Daoy (cell line): ENCODE measurements at places on chromosomes 2 and 18. TPM values are rescaled to one million over a fixed set of nuclear protein-coding genes. Genes with fewer than 3 reads are reported as not detected.

GRCh38 chr2:128502638-128503246 lies 184.1 kb upstream of the HS6ST1 start:
- no peak for DNase-seq

Gene KCNIP3
- 2.6 and 5.5 TPM in 2 replicates for total RNA-seq

GRCh38 chr2:238929242-238930081 lies 81.6 kb downstream of the TWIST2 start:
- DNase-seq = no peak

DNA sequence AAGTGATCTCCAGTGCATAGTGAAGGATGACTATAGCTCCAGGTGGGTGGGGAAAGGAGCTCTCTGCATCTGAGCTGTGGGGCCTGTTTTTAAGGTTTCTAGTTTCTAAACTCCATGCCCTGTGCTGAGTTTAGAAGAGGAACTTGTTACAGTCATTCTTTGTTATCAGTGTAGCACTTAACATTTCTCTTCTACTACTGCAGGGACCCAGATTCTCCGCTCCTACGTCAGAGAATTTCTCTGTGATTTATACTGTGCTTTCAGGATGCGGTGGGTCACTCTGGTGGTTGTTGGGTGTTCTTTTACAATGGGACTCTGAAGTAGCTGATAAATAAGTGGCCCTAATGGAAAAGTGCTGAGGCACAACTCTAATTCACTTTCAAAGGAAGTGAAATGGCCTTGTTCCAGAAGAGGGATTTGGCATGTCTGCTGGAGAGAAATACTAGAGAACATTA lies 122.0 kb downstream of the WDSUB1 start:
- no peak for DNase-seq

DNA sequence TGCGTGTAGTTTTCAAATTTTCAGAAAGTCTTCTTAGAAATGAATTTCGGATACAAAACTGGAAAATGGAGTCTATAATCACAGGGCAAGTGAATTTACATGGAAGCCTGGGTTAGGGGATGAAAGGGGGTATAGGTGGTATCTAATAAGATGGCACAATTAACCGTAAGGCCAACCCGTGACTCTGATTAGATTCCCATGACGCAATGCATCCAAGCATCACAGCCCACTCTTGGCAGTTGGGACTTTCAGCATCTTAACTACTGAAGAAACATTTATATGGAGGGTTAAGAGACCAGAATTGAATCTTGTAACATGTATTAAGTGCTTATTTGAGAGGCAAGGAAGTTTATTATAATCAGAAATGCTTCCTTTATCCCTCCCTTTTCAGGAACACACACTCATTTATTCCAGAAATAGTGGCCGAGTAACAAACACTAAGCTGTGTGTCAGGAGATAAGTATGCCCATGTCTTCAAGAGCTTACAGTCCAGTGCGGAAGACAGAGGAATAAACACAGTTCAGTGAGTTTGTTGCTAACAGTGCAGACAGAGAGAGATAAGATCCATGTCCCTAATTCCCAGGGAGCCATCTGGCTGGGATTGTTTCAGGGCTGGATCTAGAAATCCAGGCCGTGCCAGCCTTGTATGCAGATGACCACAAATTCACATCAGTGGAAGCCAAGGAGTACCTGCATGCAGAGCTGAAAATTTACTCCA lies 151.2 kb downstream of the ANTXR1 start:
- no peak for DNase-seq

GRCh38 chr2:110667071-110667470 lies 10.8 kb downstream of the BUB1 start:
- no peak for DNase-seq

DNA sequence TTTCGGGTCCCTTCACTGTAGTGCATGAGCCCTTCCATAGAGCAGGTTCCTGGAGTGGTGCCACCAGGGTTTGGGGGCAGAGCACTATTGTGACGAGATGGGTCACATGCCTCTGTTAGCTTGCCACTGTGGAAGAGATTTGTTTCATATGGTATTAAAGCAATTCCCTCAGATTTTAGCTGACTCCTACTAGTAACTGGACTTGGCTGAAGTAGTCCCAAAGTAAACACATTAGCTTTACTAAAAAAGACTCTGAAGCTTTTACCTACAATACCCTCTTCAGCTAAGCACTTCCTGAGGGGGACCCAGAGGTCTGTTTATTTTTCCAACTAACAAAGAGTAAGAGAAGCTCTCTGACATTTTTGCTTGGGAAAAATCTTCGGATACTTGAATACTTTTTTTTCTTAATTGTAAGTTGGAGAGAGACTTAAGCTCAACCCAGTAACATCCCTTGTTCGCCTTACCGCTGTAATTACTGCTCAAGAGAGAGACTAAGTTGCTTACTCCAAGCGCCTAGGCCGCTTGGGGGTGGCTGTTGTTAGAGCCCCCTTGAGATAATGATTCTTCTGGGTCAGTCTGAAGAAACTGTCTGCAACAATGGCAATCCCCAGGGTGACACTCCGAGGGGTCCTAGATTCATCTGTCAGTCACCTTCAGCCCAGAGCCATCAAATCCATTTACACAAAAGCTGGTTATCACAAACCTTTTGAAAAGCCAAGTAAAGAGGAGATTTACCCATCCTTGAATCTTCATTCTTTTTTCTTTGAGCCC lies 177.4 kb downstream of the FIGN start:
- no peak for DNase-seq

- peak; percentile 66 for DNase-seq
Measured at GRCh38 chr18:34153711-34154110, 71.0 kb downstream of the NOL4 start.

DNA sequence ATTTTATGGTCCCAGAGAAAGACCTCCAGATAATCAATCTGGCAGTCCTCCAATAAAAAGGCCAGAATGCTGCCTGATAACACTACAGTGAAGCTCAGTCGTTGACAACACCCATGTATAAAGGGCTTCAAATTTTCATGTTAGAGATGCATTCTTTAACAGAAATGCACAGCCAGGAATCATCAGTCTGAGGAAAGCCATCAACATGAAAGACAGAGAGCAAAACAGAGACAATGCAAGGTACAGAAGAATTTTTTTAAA lies 13.8 kb downstream of the BABAM2 start:
- no peak for DNase-seq

Gene SLC11A1
- not detected in 2 replicates for total RNA-seq

- no peak for DNase-seq
Measured at GRCh38 chr2:63844616-63845015, 2.9 kb downstream of the UGP2 start.

DNA sequence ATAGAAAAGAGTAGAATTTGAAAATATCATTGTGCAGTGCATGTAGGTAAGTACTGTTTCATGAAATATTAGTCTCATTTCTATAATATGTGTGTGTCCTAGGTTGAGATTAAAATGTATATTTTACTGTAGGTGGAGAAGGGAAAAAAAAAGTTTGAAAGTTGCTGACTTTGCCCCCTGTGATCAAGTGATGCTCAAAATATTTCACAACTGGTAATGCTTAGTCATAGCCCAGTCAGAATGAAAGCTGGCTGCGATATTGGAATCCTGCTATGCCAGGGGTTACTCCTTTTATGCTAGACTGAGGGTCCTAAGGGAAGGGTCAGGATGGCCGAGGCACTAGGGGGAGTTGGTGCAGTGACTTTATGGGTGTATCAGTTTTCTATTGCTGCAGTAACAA lies 19.5 kb upstream of the CFAP36 start:
- peak; percentile 56 for DNase-seq

- no peak for DNase-seq
Measured at GRCh38 chr2:148903979-148904378, 29.0 kb downstream of the KIF5C start.

- DNase-seq = no peak
Measured at GRCh38 chr2:133600266-133600928, 32.1 kb upstream of the NCKAP5 start.

- DNase-seq = no peak
Measured at GRCh38 chr2:136363900-136364299, 246.0 kb upstream of the CXCR4 start.

DNA sequence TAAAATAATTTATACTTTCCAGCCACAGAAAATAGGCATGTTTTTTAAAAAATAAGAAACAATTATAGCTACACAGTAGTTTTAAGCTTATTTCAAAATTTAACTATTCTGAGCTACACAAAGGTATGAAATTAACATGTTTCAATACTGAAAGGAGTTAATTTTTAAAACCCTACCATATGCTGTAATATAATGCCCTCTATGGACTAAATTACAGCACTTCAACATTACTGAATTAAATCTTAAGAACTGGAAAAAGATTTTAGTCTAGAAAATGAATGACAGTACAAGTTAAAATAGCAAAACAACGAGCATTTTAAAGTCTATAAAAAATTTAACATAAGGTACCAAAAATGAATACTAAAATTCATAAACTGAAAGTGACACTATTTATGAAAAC lies 36.3 kb downstream of the RTN4 start:
- DNase-seq = no peak

GRCh38 chr18:2846636-2847316 lies at the start of gene EMILIN2:
Gene EMILIN2, plus strand, starts transcription at chr18:2847006. Its CDS starts 183 bp downstream, at chr18:2847189.
- DNase-seq = peak; percentile 31

- no peak for DNase-seq
Measured at GRCh38 chr18:9898792-9899549, 13.2 kb downstream of the TXNDC2 start.

DNA sequence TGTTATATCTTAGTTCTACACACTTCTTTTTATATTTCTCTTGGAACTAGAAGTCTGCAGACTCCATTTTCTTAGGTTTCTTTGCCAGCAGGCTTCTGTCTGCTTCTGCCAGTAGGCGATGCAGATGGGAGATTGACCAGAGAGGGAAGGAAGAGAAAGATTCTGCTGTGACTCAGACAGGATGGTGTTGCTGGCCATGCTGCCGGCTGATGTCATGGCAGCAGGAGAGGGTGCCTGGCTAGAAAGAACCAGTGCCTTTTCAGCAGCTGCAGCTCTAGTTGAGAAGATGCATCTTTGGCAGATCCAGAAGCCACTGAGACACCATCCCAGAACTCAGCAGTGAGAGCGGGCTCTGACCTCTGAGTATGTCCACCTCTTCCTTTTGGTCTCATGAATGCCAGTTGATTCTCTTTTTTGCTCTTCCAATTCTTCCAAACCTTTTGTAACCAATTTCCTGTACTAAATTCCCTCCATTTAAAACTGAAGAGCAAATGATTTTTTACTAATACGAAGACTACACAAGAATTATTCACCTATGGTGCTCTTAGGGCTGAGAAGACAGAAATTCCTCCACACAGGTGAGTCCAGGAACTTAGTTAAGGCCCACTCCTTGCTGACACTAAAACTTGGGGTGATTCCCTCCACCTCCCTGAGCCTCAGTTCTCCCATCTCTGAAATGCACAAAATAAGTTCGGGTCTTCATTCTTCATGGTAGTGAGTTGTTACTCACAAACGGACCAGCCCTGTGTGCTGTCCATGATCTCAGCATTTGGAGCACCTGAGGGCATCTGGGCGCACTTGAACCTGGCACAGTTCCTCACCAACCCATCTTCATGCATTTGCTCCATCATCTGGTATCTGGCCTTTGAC lies 200.7 kb downstream of the MYCN start:
- DNase-seq = peak; percentile 55

Gene DSG1
- total RNA-seq = not detected in 2 replicates

GRCh38 chr18:46338205-46338604 lies 234.0 kb downstream of the HAUS1 start:
- no peak for DNase-seq

DNA sequence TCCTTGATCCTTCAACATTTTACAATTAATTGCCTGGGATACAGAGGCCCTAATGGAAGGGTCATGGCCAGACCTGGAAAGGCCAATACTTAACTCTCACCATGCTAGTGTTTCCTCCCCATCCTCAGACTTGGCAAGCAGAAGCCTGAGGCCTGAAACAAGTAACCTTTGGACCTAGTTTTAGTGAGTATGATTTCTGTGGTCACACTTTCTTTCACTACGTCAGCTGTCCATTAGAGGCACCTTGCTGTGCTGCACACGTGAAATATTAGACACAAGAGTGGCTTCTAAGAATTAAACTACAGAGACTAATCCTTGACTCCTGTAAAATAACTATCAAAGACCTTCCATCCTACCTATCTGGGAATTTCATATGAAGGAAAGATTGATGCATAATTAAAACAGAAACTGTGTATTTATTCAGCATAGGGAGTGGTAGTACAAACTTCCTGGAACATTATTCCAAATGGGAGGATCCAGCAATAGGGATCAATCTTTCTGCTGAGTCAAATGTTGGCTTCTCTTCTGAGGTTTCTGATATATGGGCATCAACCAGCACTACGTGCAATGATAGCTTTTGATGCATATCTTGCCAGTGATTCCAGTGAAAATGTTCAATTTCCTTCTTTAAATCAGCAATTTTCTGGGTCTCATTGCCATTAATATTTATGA lies 249.7 kb downstream of the IKZF2 start:
- no peak for DNase-seq

Gene COL3A1
- total RNA-seq = 9.3 and 12.6 TPM in 2 replicates

DNA sequence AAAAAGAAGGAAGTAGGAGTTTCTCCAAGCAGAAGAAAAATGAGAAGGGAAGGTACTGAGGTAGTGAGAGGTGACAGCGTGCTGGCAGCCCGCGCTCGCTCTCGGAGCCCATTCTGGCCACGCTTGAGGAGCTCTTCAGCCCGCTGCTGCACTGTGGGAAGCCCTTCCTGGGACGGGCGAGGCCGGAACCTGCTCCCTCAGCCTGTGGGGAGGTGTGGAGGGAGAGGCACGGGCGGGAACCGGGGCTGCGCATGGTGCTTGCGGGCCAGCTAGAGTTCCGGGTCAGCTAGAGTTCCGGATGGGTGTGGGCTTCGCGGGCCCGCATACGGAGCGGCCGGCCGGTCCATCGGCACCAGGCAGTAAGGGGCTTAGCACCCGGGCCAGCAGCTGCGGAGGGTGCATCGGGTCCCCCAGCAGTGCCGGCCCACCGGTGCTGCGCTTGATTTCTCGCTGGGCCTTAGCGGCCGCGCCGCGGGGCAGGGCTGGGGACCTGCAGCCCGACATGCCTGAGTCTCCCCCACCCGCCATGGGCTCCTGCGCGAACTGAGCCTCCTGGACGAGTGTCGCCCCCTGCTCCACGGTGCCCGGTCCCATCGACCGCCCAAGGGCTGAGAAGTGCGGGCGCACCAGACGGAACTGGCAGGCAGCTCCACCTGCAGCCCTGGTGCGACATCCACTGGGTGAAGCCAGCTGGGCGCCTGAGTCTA lies 11.1 kb upstream of the CYS1 start:
- DNase-seq = no peak

DNA sequence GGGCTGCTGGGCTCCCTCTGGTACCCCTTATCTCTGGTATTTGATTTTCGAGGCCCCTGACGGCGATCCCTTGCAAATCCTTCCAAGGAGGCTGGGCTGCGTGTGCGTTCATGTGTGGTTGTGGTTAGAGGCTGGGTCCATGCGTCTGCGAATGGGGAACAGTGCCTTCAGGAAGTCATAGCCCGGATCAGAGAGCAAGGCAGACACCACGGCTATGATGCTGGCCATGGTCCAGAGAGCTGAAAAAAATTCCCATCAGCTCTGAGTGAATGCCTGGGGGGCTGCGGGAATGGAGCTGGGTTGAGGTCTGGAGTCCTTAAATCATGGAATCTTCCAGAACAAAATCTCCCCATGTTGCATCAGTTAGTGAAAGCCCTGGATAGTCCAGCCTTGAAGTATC lies 145.5 kb downstream of the ACKR3 start:
- DNase-seq = no peak
